ENCODE measurements at places on chromosomes 11 and 22.
A peak's percentile ranks its signal among the peaks of the same experiment; 100 is the strongest.

- DNase-seq: no peak
Measured at GRCh38 chr11:120178561-120179056, 32.2 kb upstream of the OAF start.

DNA sequence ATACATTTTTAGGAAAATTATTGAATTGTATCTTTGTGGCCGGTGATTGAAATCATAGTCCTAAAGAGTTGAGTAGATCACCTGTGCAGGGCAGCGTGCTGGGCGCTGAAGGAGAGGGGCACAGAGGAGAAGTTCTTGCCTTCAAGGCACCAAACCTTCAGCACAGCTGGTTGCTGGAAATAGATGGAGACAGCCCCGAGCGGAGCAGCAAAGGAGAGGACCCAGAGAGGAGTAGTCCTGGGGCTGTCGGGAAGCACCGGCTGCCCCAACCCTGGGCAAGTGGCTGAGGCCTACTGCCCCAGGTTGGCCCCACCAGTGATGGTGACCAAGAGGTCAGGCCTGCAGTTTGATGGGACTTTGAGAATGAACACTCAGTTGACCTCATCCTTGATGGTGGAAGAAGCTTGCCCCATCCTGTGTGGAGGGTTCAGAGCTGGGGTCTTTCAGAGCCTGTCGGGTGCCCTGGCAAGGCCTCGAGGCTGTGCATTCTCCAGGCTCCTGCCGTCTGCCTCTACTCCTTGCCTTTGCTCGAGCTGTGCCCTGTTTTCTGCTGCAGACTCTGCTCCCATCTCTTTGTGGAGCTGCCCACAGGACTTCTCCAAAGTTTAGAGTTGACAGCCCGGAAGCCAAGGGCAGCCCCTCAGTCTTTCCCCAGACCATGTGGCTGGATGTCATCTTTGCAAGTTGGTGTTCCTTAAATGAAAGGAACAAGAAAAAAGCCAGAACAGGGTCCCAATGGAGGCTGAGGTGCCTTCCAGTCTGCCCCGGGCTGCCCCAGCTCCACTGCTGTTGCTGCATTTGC is 285.1 kb downstream of the TBC1D22A start:
- no peak for DNase-seq

GRCh38 chr22:37109242-37109917 is at the start of gene TMPRSS6:
Gene TMPRSS6, minus strand, starts transcription at chr22:37109713. Its CDS starts 6,296 bp downstream, at chr22:37103417.
- DNase-seq: no peak

- no peak for DNase-seq
Measured at GRCh38 chr11:27401833-27402316, 38.9 kb upstream of the CCDC34 start.

DNA sequence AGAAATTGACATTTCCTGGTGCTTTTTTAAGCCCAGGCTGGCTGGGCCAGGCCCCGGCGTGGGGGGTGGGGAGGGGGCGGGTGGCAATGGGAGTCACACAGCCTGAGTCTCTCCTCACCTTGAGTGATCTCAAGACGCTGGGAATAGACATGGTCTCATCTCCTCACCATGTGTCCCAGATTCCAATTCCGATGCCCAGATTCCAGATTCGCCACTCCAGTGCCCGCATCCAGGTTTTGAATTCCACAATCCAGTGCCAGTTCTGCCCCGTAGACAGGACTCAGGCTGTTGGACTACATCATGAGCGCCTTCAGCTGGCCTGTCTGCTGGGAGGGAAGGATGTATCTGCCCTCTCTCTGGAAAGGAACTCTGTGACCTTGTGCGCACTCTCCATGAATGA is 19.1 kb downstream of the KCNC1 start:
- DNase-seq: no peak

DNA sequence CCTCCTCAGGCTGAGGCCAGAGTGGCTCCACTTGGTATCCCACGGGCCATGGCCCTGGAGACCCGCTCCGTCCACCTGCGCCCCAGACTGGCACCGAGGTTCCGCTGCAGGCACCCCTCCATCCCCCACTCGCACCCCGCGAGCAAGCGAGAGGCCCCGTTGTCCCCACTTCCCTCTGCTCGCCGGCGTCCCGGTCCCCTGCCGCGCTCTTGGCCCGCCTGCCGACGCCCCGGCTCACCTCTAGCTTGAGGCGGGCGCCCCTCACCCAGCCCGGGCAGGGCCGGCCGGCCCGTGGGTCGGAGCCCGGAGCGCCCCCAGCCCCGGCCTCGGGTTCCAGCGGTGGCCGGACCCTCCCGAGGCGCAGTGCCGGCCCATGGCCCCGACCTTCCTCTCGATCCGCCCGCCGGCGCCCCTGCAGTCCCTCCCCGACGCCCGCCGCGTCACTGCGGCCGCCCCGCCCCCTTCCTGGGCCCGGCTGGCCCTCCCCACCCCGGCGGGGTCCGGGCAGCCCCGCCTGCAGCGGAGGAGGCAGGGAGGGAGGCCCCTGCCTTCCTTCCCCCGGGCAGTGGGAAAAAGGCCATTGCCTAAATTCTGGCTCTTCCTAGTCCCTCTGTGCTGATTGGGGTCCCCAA is at the start of gene PITPNM1:
Gene PITPNM1, minus strand, starts transcription at position 414 of the 632 bp plus-strand sequence. CDS start 1,183 bp downstream, outside the sequence.
- DNase-seq: peak; percentile 67

DNA sequence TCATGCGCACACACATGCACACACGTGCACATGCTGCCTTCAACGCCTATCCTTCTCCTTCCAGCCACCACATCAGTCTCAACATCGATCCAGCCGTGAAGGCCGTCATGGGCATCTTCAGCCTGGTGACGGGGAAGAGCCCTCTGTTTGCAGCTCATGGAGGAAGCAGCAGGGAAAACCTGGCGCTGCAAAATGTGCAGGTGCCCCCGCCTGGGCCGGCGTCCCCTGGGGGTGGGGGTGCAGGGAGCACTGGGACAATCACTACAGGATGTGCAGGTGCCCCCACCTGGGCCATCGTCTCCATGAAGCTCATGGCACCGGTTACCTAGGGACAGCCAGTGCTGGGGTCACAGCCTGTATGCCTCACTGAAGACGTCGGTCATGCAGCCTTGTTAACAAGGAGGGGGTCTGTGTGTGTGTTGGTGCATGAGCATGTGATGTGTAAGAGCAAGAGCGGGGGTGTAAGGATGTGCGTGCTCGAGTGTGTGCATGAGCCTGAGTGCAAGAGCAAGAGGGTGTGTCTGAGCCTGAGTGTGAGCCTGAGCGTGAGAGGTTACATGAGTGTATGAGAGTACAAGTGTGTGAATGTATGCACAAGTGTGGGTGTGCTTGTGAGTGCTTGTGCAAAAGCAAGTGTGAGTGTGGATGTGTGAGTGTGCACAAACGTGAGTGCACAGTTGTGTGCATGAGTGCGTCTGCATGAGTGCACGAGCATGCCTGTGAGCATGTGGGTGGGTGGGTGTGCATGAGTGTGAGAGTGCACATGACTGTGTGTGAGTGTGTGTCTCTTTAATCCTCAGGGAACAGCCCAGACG is 31.5 kb downstream of the NADSYN1 start:
- DNase-seq: no peak

DNA sequence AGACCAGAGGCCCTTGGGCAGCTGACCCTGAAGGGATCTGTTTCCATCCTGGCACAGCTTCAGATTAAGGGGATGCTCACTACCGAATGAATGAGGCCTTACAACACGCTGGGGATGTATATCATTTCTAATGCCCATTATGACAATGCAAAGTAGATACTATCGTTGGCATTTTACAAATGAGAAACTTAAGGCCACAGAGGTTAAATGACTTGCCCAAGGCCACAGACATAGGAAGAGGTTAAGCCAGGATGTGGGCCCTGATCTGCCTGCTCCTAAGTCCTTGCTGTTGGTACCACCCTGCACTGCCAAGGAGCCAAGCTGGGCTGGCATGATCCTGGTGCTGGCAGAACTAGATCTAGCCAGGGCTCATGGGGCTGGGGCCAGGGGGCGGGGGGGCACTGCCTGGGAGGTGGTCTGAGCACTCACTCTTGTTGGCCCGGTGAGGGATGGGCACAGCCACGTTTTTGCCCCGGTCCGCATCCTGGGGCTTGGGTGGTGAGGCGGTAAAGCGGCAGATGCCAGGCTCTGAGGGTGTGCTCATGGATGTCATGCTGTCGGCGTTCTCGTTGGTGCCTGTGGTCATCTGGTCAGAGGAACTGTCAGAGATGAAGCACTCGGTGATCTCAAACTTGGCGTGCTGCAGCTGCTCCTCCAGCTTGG is 102.8 kb downstream of the CEP164 start:
- no peak for DNase-seq

Measured in fibroblast of skin of back (primary cell).